Activated naive CD8-positive, alpha-beta T cell treated with anti-CD3 and anti-CD28 coated beads for 36 hours (primary cell): ENCODE measurements at places on chromosomes 11 and 22. TPM values are rescaled to one million over a fixed set of nuclear protein-coding genes. Genes with fewer than 3 reads are reported as not detected.

- peaks cover 56% of the 10 kb centered on the region for H3K36me3 ChIP-seq
- H3K4me1 ChIP-seq, result peaks cover 36% of the 10 kb centered on the region
- DNase-seq, result no peak
Observed at GRCh38 chr22:23697031-23697970, 6.5 kb downstream of the RGL4 start.

DNA sequence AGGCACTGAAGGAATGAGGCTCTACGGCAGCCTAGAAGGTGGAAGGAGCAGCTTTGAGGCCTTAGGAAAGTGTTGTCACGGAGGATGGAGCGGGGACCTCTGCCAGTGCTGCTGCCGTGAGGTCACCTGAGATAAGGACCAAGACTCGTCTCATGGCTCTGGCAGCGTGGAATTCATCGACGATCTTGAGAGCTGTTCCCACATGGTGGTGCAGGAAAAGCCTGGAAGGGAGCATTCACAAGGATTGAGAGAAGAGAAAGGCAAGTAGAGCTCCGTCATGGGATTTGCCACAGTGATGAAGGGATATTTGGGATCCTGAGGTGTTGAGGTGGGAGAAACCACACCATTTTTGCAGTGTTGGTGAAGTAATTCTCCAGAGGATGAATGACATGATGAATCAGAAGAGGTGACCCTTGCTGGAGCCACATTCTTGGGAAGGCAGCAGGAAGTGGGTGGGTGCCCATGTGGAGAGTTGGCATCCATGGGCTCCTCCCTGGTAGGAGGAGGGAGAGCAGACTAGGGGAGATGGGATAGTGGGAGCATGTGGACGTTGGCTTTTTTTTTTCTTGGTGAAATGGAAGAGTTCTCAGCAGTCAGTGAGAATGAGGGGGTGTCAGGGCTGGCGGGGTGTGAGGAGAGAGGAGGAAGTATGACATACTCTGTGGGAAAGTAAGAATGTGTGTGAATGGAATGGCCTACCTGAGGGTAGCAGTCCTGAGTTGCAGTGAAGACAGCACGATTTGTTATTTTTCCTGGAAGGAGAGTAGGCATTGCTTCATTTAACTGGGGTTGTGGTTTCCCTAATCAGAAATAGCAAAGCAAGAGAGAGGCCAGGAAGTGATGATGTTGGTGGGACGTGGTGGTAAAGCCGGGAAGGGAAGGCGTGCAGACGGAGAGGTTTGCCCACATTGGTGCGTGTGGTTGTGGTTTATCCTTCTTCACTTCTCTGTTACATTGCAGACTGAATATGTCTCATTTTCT is 11.1 kb downstream of the PPP6R3 start:
- H3K4me3 ChIP-seq, result peak overlapping the region; percentile 53
- H3K27ac ChIP-seq, result peak overlapping the region; percentile 87
- no peaks in the 10 kb centered on the region for H3K27me3 ChIP-seq
- peaks cover 53% of the 10 kb centered on the region for H3K36me3 ChIP-seq
- H3K4me1 ChIP-seq, result peaks cover 69% of the 10 kb centered on the region

GRCh38 chr11:96193745-96194443 is 149.1 kb downstream of the MAML2 start:
- peak overlapping the region; percentile 86 for H3K27ac ChIP-seq
- peaks cover 81% of the 10 kb centered on the region for H3K4me1 ChIP-seq
- no peak for DNase-seq
- H3K27me3 ChIP-seq, result no peaks in the 10 kb centered on the region
- H3K4me3 ChIP-seq, result peak overlapping the region; percentile 18

Gene SLC6A5
- total RNA-seq, result not detected

DNA sequence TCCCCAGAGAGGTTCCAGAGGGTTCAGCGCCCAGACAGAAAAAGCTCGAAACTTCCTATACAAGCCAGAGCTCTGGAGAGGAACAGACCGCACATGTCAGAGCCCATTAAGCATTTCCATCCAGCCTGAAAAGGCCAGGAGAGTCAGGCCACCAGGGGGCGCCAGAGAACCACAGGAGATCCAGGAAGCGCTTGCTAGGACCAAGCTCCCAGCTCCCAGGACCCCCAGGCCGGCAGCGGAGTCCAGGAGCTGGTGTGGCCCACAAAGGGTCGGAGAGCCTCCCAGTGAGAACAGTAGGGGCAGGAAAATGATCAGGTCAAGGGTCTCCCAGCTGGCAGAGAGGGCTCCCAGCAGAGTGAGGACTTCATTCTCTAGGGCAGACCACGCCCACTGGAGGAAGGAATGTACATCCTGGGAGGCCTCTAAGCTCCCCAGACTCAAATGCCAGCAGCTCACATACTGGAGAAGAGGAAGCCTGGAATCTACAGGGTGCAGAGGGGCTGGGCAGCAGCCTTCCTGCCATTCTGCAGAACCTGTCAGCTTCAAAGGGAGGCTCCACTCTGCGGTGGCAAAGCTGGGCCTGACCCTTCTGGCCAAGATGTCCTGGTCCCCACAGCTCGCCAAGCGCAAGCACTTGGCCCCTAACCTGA is 2.1 kb upstream of the MEI1 start:
- no peaks in the 10 kb centered on the region for H3K27me3 ChIP-seq
- H3K36me3 ChIP-seq, result peaks cover 3% of the 10 kb centered on the region
- peaks cover 8% of the 10 kb centered on the region for H3K4me1 ChIP-seq
- peak; percentile 85 for DNase-seq
- no peak overlapping the region for H3K4me3 ChIP-seq

DNA sequence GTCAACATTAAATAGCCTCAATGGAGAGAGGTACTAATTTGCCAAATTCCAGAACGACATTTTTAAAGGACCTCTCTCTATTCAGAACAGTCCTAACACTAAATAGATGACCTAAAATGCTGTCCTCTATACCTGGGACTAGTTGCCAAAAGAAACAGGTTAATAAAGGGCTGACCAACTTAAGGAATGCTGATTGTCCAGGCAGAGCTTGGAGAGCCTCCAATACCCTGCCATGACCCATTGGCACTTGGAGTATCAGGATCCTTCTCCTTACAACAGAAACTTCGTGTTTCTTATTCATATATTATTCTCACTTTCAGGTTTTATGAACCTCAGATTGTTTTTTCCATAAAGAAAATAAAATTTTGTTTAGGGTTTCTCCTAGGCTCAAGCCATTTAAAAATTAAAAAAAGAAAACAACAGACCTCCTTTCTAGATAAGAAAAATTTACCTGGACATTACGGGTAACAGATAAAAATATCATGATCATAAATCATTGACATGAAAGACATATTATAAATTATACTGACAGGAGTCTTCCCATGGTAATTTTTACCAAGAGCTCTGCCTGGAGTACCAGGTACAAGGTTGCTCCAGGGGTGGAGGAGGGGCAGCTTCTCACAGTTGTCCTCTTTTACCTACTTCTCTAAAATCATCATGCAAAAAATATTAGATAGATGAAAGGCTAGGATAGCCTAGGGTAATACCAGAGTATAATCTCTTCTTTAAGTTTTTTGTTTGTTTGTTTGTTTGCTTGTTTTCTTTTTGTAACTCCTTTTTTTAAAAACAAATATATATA is 2.0 kb downstream of the LRRC4C start:
- no peak overlapping the region for H3K4me3 ChIP-seq
- no peak for DNase-seq
- no peak overlapping the region for H3K27ac ChIP-seq
- peaks cover 26% of the 10 kb centered on the region for H3K27me3 ChIP-seq

Gene CRYBB3
- 0.35 TPM for total RNA-seq

DNA sequence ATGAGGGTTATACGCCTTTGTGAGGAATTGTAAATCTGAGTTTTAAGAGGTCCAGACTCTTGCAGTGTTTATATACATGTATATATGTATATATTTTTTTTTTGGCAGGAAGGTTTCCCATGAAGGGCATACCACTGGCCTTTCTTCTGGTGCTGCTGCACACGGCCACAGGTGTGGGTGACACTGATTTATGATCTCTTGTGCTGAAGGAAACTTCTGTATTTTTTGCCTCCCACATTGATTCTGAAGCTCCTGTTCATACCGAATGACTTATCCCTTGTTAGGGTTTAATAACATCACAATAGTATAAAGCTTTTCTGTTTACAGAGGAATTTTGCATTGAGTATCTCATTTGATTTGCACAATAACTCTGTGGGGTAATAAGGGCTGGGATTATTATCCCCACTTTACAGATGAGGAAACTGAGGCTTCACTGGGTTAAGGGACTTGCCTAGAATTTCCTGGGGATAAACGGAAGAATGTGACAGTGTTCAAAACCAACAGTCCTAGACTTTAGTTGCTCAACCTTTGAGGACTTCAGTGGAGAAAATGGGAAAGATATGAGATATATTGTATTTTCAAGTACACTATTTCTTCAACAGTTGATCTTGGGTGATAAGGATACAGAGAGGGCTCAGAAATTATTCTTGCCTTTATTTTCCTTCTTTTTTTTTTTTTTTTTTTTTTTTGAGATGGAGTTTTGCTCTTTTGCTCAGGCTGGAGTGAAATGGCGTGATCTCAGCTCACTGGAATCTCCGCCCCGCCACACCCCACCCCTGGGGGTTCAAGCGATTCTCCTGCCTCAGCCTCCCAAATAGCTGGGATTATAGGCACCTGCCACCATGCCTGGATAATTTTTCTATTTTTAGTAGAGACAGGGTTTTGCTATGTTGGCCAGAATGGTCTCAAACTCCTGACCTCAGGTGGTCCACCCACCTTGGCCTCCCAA is 70.1 kb downstream of the MICAL2 start:
- DNase-seq, result no peak
- H3K27ac ChIP-seq, result no peak overlapping the region
- H3K27me3 ChIP-seq, result no peaks in the 10 kb centered on the region
- H3K4me1 ChIP-seq, result peaks cover 37% of the 10 kb centered on the region

DNA sequence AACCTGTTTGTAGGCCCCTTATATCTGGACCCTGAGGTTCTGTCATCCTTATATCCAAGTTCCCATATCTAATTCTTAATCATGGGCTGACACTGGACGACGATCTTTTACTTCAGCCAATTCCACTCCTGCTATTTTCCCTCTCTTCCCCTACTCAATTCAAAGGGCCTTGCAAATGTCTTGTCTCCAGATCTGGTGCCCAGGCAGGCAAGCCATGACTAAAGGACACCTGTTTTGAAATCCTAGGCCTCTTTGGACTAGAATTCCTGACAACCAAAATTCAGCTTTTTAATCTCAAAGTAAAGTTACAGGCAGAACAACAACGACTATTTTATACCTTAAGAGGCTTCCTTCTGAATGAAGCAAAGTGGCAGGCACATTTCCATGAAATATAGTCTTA is 963.4 kb downstream of the DLG2 start:
- H3K27ac ChIP-seq, result no peak overlapping the region
- no peak overlapping the region for H3K4me3 ChIP-seq
- no peaks in the 10 kb centered on the region for H3K36me3 ChIP-seq
- H3K4me1 ChIP-seq, result no peaks in the 10 kb centered on the region
- no peaks in the 10 kb centered on the region for H3K27me3 ChIP-seq

GRCh38 chr22:29704528-29705285 is 15.1 kb upstream of the CABP7 start:
- no peak overlapping the region for H3K27ac ChIP-seq
- H3K4me3 ChIP-seq, result no peak overlapping the region
- peaks cover 17% of the 10 kb centered on the region for H3K27me3 ChIP-seq
- H3K36me3 ChIP-seq, result no peaks in the 10 kb centered on the region
- no peak for DNase-seq
